ENCODE measurements at places on chromosomes 16 and 17.

DNA sequence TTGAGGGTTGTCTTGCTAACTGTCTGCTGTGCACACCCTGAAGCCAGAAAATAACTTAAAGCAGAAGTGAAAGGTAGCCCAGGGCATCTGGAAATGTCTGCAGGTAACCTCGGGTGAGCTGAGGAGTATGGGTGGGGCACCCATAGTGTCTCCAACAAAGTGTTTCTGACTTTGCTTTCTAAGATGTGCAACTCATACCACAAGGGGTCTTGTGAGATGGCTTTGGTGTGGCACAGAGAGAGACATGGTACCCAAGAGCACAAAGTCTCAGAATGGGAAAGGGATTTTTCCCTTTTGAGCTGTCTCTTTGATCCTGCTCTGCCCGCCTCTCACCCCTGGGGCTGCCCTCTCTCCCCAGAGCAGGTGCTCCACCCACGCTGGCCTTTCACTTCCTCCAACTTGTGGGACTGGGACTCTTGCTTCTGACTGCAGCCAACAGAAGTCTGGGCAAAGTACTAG, 6.9 kb downstream of the CHD9 start:
- DNase-seq: no peak

- no peak for DNase-seq
Observed at GRCh38 chr17:78852709-78853121, 12.1 kb upstream of the USP36 start.

- no peak for DNase-seq
Observed at GRCh38 chr16:89741342-89742014, 20.1 kb downstream of the ZNF276 start.

GRCh38 chr17:82963104-82963950, 116.1 kb upstream of the METRNL start:
- DNase-seq: no peak

DNA sequence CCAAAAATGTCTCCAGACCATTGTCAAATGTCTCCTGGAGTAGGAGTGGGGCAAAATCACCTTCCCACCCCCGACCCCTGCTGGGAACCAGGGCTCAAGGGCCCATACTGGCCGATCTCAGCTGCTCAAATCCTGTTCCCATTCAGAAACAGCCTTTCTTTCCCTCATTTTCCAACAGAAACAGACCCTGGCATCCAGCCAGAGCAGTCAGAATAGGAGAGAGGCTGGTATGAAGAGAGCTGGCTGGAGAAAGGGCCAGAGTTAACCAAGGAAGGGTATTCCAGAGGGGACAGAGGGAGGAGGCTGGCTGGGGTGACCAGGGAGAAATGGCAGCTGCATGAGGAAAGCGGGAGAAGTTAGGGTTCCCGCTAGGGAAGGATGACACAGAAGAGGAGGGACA, 199.1 kb downstream of the XYLT1 start:
- no peak for DNase-seq

GRCh38 chr17:30534298-30534697, 57.1 kb downstream of the GOSR1 start:
- DNase-seq: no peak

DNA sequence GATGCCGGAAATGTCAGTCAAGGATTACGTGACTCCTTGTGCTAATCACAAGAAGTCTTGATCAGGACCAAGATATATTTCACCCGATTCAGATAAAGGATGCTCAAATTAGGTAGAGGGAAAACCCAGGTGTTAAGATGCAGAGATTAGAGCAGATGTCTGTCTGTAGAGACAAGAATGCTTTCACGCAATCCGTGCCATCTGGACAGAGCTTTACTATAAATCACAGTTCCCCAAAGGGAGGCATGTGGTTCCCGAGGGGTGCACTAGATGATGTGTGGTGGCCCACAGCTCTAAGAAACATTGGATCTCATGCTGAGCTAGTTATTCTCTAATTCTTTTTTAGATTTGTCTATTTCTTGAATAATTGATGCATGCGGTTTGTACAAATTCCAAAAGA, 9.8 kb upstream of the MAP3K14 start:
- no peak for DNase-seq

DNA sequence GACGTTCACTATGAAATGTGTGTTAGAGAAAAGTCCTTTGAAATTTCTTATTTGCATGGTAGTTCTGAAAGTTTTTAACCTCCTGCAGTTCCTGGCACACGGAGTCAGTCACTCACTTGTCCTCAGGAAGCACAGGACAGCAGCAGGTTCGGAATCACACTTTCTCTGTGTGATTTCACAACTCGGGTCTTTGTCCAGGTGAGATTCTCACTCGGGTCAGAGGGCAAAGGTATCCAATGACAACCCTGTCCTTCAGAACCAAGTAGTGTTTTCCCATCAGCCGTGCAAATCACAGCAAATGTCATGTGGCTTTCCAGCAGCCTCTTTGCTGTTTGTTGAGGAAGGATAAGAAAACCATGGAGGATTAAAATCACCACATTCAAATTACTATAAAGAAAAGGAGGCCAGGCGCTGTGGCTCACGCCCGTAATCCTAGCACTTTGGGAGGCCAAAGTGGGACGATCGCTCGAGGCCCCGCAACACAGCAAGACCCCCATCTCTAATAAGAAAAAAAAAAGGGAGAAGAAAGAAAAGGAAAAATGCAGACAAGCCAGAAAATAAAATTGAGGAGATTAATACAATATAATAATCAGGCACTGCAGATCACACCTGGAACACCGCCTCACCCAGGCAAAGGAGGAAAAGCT, 22.0 kb downstream of the ADCY9 start:
- DNase-seq: no peak

DNA sequence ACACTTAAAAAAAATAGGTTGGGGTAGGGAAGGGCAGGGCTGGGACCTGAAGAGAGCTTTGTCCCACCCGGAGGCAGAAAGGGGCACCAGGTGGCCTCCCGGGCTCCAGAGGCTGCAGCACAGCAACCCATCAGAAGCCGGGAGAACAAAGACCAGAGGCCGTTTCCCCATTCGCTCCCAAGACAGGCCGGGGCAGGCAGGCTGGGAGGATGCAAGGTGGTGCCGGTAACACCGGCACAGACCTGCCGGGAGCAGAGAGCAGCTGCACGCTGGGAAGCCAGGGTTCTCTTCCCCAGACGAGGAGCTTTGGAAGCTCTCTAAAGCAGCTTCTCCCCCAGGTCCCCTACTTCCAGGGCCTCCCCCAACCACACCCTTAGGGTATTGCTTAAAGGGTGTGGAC, 5.6 kb downstream of the PPL start:
- no peak for DNase-seq

GRCh38 chr16:46673320-46674013, 15.5 kb downstream of the VPS35 start:
- DNase-seq: no peak

DNA sequence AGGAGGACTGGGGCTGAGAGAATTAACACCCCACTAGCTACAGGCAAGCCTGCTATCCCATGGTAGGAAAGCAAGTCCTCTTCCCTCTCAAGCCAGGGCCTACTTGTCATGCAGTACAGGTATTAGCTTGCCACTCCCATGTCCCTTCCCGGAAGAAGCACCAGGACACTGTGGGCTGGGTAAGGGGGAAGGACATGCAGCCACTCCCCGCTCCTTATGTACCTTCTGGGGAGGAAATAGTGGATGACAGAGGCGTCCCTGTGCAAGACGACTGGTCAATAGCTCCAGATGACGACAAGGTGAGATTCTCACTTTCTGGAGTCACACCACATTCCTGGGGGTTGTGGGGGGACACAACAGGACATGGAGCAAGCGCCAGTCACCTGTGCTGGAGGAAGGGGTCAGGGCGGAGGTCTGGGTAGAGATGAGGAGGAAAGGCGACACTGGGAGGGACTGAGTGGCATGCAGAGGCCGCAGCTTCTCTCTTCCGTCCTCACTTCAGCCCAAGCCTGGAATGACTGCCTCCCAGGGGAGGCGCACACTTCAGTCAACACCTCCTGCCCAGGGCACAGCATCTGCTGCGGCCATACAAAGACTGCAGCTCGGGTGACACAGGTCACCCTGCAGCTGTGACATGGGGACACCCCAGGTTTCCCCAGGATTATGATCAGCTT, 15.1 kb upstream of the FOXJ1 start:
- no peak for DNase-seq

GRCh38 chr16:11506741-11507305, 79.9 kb downstream of the LITAF start:
- no peak for DNase-seq

- no peak for DNase-seq
Observed at GRCh38 chr17:39872751-39873150, 4.7 kb downstream of the ZPBP2 start.

DNA sequence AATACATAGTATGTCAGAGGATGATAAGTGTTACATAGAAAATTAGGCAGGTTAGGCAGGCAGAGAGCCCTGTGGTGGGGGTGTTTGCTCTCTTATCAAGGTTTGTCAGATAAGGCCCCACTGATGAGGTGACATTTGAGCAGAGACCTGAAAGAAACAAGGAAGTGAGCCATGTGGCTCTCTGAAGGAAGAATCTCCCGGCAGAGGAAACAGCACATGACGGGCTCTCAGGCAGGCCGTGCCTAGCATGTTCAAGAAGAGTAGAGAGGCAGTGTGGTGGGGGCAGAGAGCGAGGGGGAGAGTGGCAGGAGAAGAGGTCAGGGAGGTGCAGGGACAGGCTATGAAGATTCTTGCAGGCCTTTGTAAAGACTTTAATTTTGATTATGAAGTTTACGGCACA, 82.0 kb upstream of the ASIC2 start:
- no peak for DNase-seq

DNA sequence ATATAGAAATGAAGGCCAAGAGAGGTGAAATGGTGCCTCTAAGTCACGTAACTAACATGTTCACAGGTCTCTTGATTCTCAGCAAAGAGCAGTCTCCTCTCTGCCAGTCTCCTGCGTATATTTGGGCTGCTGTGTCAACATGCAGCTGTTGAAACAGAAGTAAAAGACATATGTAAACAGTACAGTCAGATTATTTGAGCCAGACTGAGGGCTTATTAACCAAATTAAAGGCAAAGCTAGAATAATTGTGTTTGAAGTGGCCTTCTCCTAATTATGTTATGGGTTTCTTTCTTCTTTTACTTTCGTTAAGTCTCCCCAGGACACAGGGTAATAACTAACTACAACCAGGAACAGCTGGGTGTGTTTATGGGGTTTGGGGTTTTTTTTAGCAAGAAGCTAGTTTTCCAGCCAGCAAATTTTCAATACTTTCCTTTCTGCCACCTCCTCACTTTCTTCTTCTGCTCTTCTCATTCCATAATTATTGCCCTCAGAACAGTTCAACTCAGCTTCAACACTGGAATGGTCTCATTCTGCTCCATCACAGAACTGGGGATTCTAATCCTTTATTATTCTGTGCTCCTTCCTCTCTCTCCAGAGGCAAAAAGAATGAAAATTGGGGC, 18.4 kb downstream of the G6PC1 start:
- DNase-seq: no peak

DNA sequence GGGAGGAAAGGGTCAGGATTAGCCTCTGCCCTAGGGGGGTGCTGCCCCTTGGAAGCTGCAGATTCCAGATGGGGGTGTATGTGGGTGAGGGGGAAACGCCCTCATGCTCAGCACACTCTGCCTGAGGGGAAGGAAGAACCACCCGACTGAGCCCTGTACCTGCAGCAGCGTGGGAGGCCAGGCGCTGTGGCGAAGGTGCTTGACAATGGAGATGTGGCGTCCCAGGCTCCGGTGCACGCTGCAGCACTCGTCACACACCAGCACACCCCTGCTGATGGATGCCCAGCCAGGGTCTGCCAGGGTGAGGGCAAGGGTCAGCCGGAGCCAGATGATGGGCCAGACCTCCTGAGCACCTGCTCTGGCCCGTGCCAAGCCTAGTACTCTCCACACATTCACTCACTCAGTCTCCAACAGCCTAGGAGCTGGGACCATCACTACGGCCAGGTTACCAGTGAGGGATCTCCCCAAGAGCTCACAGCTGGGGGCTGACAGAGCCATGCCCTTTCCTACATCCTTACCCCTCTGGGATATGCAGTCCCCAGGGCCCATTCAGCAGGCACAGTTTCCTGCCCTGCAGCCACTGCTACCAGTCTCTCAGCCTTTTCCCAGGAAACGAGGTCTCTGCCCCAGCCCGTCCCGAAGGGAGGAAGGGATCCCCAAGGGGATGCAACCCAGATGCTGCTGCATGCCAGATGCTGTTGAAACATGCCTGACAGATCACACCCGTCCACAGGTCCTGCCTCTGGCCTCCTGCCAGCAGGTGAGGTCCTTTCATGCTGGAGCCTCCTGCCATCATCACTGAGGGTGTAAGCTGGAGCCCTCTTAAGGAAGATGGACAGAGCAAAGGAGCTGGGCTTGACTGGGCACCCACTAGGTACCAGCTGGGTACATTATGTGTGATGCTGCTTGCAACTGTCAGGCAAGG, 5.9 kb downstream of the GIT1 start:
- no peak for DNase-seq

DNA sequence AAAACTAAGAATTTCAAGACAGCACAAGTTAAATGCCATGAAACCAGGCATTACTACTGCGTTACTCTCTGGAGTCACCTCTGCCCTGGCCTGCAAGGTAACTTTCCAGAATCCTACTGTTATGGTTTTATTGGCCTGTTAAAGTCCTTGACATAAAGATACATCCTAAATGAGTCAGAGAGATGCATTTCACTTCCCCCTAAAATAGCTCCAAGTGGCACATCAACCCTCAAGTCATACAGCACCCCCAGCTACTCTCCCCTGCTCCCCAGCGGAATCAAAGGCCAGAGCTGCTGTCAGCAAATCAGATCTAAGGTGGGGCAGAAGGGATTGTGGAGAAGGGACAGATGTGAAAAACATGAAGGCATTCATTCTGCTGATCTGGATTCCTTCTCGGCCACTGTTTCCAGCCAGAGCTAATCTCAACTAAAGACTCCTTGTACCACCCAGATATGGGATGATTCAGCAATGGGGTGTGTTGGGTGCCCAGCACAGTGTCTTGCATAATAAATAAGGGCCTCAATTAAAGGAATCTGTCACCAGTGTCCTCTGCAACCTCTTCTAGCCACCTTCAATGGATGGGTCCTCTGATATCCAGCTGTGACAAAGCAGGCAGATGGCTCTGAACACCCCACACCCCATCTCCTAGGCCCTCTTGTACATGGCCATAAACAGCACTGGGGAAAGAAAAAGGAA, 8.5 kb upstream of the CCL1 start:
- DNase-seq: no peak

GRCh38 chr17:21357281-21357680, 18.9 kb upstream of the KCNJ12 start:
- DNase-seq: no peak

- no peak for DNase-seq
Observed at GRCh38 chr17:26792486-26792885, 501.4 kb upstream of the WSB1 start.

DNA sequence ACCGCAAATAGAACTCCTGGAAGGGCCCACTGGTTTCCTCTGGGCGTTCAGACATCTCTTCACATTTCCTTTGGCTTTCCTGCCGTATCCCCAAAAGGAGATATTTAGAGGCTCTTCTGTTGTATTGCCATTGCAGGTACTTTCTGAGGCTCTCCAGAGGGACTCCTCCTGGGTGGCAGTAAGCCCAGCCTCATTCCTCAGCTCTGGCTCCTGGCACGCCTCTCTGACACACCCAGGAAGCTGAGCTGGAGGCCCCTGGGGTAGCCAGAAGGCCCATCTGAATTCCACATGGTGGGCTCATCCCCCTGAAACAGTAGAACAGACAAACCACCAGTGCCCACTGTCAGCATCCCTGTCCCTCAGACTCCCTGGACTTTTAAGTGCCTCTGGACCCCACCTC, 206.7 kb downstream of the PARN start:
- DNase-seq: no peak

GRCh38 chr16:89924297-89924924, 1.3 kb downstream of the TUBB3 start:
- DNase-seq: no peak

GRCh38 chr16:4053301-4053845, 62.9 kb downstream of the ADCY9 start:
- DNase-seq: no peak

- DNase-seq: no peak
Observed at GRCh38 chr17:82217120-82217529, 4.5 kb upstream of the CCDC57 start.

Data from activated CD8-positive, alpha-beta memory T cell treated with anti-CD3 and anti-CD28 coated beads for 4 hours (primary cell).